Neural crest cell (in vitro differentiated cells): ENCODE measurements at places on chromosomes 13 and 19.

DNA sequence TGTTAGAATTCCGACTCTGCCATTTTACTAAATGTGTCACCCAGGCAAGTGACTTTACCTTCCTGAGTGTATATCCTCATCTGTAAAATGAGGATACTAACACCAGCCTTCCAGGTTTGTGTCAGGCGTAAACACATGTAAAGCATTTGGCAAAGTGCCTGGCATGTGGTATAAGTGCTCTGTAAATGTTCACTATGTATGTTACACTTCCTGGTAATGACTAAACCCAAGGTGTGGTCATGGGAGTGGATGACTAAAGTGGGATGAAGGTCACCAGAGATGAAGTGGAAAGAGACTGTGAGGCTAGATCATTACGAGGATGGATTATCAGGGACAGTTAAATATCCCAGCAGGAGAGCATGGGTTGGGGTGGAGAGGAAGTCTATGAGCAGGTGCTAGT lies 25.6 kb downstream of the DEDD2 start:
- DNase-seq = no peak

- no peak for DNase-seq
Observed at GRCh38 chr13:35646056-35646774, 169.7 kb upstream of the MAB21L1 start.

- DNase-seq = no peak
Observed at GRCh38 chr13:99307247-99307646, at the start of gene GPR183. TSS of gene GPR183 (minus strand) at chr13:99307399. CDS start at chr13:99296145, 11,254 bp downstream.

- DNase-seq = no peak
Observed at GRCh38 chr19:16234552-16235445, 37.1 kb downstream of the AP1M1 start.

- no peak for DNase-seq
Observed at GRCh38 chr13:53357582-53357981, 329.0 kb downstream of the OLFM4 start.
